Kidney glomerular epithelial cell (primary cell): ENCODE measurements at places on chromosomes 2 and 18.

GRCh38 chr2:184679219-184680018, 81.1 kb downstream of the ZNF804A start:
- no peak for DNase-seq

DNA sequence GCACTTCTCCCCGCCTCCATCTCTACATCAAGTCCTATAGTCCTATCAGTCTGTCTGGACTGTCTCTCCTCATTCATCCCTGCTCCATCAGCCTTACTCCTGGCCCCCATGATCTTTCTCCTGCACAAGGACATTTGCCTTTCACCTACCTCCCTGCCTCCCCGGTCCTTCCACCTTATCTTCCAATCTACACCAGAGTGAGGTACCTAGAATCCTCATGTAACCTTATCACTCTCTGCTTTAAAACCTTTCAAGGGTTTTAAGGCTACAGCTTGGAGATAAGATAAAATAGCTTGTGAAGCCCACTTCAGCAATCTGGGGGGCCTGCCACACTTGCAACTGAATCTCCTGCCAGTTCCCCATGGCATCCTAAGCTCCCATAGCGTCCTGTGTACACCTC, 12.8 kb downstream of the CDC42EP3 start:
- no peak for DNase-seq

GRCh38 chr2:24754985-24755705, 38.0 kb downstream of the PTRHD1 start:
- DNase-seq = no peak

DNA sequence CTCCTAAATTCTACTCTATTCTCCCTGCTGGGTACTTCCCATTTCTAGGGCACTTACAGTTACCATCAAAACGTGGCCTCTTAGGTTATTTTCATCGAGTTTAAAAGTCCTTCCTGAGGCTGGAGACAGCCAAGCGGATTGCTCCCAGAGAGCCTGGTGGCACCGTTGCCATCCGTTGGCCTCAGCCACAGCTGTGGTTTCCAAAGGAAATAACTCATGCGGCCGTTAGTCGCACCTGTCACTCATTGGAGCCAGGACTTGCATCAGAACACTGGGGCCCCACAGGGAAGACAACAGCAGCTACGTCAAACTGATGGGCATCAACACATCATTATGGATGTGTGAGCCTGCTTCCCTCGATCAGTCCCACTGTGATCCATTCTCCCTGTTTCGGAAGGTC, 453.4 kb downstream of the BCL11A start:
- no peak for DNase-seq

GRCh38 chr2:214069254-214069653, 341.6 kb upstream of the VWC2L start:
- DNase-seq = peak; percentile 96

DNA sequence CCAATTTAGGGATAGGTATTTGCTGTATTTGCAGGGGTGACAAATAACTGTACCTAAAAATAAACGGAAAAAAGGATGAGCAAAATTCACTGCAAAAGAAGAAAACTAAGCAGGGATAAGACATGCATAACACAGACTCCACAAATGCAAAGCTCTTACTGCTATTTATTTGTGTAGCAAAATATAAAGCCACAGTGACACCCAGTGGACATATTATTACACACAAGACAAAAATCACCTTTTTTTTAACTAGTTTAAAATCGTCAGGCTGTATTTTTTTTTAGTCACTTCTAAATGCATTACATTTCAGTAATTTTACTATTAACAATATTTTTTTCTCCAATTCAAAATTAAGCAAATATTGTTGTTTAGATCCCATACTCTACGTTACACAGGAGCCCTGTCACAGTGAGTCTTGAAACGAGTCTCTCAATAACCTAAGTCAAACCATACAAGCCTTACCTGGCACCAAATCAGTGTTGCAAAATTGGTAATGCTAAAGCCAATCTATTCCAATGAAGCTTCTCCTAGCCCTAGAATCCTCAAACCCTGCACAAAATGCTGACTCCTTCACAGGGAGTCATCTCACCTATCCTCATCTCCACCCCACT, 23.7 kb downstream of the METTL4 start:
- DNase-seq = peak; percentile 34
